ENCODE measurements at places on chromosomes 4 and X.

DNA sequence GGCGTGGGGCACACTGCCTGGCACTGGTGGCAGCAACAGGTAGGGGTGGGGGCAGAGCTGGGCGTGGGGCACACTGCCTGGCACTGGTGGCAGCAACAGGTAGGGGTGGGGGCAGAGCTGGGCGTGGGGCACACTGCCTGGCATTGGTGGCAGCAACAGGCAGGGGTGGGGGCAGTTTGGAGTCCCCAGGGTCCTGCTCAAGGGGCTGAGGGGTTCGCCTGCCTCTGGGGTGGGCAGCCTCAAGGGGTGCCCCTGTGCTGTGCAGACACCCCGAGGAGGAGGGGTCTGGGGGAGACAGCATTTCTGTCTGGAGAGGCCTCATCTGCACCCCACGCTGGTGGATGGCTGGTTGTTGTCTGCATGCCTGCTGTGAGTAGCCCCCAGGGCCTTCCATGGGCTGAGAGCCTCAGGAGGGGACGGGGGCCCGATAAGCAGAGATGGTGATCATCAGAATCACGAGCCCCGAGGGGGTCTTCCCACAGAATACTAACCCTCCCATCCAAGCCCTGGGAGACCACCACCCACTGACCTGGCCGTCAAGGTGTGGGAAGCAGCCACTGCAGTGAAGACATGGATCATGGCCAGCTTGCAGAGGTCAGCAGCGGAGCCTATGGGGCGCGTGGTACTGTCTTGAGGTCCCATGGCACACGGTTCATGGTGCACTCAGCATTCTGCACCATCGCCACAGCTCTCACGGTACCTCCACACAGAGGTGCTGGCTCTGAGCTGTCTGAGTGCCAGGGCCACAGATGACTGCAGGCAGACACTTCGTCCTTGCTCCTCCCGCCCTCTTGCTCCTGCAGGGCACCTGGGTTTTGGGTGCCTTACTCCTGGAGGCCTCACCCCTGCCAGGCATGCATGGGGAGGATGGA, 21.5 kb downstream of the NAT8L start:
- H3K27ac ChIP-seq: no peak overlapping the region
- no peaks in the 10 kb centered on the region for H3K36me3 ChIP-seq
- H3K4me3 ChIP-seq: no peak overlapping the region
- peak; percentile 19 for DNase-seq

DNA sequence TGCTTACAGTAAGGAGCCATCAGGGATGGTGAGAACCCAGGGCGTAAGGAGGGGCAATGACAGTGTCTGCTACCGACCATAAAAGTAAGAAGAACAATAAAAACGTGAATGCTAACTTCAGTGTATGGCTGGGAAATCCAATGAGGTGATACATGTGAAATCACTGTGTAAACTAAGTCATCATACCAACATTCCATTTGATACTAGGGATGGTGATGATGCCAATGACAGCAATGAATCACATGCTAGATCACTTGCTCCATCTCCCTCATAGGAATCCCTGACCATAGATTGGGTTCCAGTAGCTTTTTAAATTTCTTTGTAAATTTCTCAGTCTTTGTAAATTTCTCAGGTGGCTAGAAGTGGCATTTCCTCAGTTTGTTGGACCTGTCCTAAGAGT, 146.3 kb downstream of the SMIM20 start:
- no peaks in the 10 kb centered on the region for H3K36me3 ChIP-seq
- no peak for DNase-seq
- peaks cover 5% of the 10 kb centered on the region for H3K27me3 ChIP-seq
- H3K4me3 ChIP-seq: no peak overlapping the region
- peaks cover 30% of the 10 kb centered on the region for H3K4me1 ChIP-seq

GRCh38 chr4:75790024-75790423, 65.6 kb downstream of the USO1 start:
- H3K4me3 ChIP-seq: no peak overlapping the region
- H3K27me3 ChIP-seq: no peaks in the 10 kb centered on the region
- H3K27ac ChIP-seq: no peak overlapping the region
- H3K4me1 ChIP-seq: no peaks in the 10 kb centered on the region

GRCh38 chr4:55611358-55612059, 19.5 kb upstream of the PDCL2 start:
- no peaks in the 10 kb centered on the region for H3K36me3 ChIP-seq
- peaks cover 3% of the 10 kb centered on the region for H3K27me3 ChIP-seq
- H3K27ac ChIP-seq: no peak overlapping the region

GRCh38 chr4:24117975-24118374, 228.1 kb upstream of the PPARGC1A start:
- H3K4me1 ChIP-seq: no peaks in the 10 kb centered on the region
- H3K27ac ChIP-seq: no peak overlapping the region
- no peaks in the 10 kb centered on the region for H3K27me3 ChIP-seq
- H3K36me3 ChIP-seq: no peaks in the 10 kb centered on the region
- DNase-seq: no peak

- H3K4me3 ChIP-seq: no peak overlapping the region
- H3K4me1 ChIP-seq: peaks cover 14% of the 10 kb centered on the region
- peaks cover 17% of the 10 kb centered on the region for H3K27me3 ChIP-seq
Measured at GRCh38 chrX:71291381-71291780, 7.9 kb downstream of the NONO start.

DNA sequence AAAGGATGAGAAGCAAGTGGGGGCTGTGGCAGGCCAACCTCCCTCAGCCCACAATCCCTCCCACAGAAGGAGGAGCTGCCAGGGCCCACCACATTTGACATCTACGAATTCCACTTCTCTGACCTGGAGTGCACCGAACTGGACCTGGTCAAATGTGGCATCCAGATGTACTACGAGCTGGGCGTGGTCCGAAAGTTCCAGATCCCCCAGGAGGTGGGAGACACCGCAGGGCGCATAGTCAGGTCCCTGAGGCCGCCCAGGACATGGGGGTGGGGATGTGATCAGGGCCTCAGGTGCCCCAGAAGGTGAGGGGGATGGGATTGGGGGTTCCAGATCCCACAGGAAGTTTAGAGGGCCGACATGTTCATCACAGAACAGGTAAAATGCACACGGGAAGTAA, 13.7 kb downstream of the ATP5ME start:
- no peak overlapping the region for H3K4me3 ChIP-seq
- no peaks in the 10 kb centered on the region for H3K27me3 ChIP-seq
- peaks cover 19% of the 10 kb centered on the region for H3K4me1 ChIP-seq
- H3K27ac ChIP-seq: no peak overlapping the region

DNA sequence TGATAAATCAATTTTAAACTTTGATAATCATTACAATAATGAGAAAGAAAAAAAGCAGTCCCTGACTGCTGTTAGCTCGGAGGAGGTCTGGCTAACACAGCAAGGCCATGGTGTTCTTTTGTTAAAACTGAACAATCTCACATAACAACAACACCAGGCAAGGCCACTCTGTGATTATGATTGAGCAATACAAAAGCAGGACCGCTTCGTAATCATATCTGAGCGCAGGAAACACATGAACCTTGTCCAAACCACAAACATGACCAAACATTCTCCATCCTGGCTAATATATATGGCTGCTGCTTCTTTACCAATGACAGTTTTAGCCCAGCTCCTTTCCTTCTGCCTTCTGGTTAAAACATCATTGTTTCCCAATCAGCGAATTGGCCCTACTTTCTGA, 76.8 kb upstream of the DDX53 start:
- no peak overlapping the region for H3K4me3 ChIP-seq
- peaks cover 10% of the 10 kb centered on the region for H3K27me3 ChIP-seq
- no peak overlapping the region for H3K27ac ChIP-seq

DNA sequence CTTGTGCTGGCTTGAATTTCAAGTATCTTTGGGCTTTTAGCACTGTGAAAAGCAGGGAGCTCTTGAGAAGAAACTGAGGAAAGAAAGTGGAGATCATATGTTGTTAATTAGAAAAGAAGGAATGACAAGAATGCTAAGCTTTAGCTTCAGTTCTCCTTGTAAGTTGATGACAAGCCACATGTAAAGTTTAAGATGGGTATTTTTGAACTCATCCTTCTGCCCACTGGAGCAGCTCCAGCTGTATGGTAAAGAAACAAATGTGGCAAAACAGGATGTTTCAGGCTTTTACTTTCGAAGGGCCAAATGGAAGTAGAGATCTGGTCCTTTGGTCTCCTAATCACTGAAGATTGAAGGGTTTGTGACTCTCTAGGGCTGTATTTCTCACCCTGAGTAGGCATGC, 137.8 kb downstream of the GUCY2F start:
- H3K4me3 ChIP-seq: no peak overlapping the region
- no peaks in the 10 kb centered on the region for H3K36me3 ChIP-seq
- peaks cover 21% of the 10 kb centered on the region for H3K27me3 ChIP-seq

- H3K4me3 ChIP-seq: no peak overlapping the region
- peaks cover 3% of the 10 kb centered on the region for H3K27me3 ChIP-seq
- no peaks in the 10 kb centered on the region for H3K36me3 ChIP-seq
- no peak for DNase-seq
- H3K27ac ChIP-seq: no peak overlapping the region
- H3K4me1 ChIP-seq: no peaks in the 10 kb centered on the region
Measured at GRCh38 chrX:96147681-96148080, 537.0 kb upstream of the DIAPH2 start.

DNA sequence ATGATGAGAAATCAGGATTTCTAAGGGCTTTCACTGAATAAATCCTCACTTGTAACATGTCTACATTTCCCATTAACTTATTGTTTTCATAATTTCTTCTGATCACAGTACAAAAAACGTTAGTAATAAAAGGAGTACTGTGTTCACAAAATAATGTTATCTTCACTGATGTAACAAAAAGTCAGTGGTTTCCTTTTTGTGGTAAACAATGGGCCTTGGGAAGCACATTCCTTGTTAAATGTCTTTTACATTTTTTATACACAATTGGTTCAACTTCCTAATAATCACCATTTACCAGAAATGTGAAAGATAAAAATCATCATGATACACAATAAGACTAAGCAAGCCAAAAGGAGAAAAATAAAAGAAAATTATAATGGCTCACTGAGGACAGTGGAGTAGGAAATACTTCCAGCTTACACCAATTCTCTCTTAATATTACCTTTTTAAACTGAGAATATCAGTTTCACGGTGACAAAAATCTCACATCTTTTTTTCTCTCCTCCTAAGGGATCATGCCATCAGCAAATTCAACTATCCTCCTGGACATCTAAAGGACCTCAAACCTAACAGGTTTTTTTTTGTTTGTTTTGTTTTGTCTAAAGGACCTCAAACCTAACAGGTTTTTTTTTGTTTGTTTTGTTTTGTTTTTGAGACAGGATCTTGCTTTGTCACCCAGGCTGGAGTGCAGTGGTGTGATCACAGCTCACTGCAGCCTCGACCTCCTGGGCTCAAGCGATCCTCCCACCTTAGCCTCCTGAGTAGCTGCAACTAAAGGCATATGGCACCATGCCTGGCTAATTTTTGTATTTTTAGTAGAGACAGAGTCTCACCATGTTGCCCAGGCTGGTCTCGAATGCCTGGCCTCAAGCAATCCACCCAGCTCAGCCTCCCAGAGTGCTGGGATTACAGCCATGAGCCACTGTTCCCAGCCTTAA, 57.3 kb downstream of the FRYL start:
- no peak for DNase-seq
- H3K36me3 ChIP-seq: peaks cover 18% of the 10 kb centered on the region
- no peak overlapping the region for H3K4me3 ChIP-seq
- no peaks in the 10 kb centered on the region for H3K27me3 ChIP-seq
- H3K27ac ChIP-seq: no peak overlapping the region

GRCh38 chr4:89301003-89301402, 6.6 kb downstream of the GPRIN3 start:
- peaks cover 86% of the 10 kb centered on the region for H3K4me1 ChIP-seq
- DNase-seq: no peak
- peak overlapping the region; percentile 95 for H3K27ac ChIP-seq
- peak overlapping the region; percentile 81 for H3K4me3 ChIP-seq
- H3K36me3 ChIP-seq: peaks cover 6% of the 10 kb centered on the region

DNA sequence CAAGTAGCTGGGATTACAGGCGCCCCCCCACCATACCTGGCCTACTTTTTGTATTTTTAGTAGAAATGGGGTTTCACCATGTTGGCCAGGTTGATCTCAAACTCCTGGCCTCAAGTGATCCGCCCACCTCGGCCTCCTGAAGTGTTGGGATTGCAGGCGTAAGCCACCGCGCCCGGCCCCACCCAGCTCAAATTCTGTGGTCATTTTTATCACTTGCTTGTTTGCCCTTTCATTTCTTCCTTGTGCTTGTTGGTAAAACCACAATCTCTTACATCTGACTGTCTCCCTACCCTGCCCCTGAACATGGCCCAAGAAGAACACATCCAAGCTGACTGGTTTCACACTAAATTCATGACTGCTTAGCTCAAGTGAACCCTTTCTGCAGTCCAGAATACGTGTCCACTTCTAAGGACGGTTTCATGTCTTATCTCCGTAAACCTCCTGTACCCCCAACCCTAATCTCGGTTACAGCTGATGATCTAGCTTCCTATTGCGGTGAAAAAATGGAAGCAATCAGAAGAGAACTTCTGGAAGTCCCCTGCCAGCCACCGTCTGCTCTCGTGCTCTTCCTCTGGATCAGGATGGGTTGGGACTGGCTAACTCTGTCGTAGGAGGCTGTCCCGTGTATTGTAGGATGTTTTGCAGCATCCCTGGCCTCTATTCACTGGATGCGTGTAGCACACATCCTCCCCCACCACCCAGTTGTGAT, 5.4 kb upstream of the RS1 start:
- peaks cover 11% of the 10 kb centered on the region for H3K4me1 ChIP-seq
- DNase-seq: no peak

- DNase-seq: no peak
- no peak overlapping the region for H3K4me3 ChIP-seq
- H3K36me3 ChIP-seq: no peaks in the 10 kb centered on the region
Measured at GRCh38 chr4:158051401-158052235, 121.2 kb downstream of the GASK1B start.

DNA sequence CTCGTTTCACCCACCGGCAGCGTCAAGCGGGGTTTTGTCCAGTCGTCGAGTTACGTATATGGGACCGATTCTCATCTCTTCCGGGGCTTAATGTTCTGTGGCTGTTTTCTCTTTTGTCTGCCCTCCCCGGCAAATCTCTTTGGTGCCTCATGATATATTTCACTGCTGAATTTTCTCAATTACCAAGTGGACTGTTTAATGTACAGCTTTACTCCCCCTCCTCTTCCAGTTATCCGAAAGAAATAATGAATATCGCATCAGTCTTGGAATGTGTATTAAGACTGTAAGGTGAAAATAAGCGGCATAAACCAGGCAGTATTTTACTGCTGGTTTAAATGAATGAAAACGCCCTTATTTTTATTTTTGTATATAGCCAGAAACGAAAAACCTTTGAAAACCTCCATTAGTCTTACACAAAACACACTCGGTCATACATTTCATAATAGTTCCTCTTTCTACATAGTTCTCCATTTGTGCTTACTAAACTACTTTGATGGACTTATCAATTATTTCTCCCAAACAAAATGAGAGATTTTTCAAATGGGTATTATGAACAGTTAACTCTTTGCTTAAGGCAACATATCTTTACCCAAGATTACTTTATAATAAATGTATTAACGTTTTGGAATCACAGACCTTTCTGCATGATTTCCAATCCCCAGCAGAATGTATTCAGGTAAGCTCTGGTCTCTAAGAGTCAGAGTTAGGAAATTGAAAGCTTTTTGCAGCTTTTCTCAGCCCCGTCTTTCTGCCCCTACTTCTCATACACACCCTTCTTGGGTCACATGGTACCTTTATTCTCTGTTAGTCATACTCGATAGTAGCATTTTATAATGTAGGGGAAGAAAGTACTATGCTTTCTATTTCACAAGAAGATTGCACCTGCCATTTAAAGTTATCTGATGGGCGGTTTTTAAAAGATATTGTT, 979 bp downstream of the RP2 start:
- H3K36me3 ChIP-seq: peaks cover 14% of the 10 kb centered on the region
- H3K4me1 ChIP-seq: peaks cover 13% of the 10 kb centered on the region
- peaks cover 17% of the 10 kb centered on the region for H3K27me3 ChIP-seq
- H3K4me3 ChIP-seq: peak overlapping the region; percentile 95
- peak overlapping the region; percentile 92 for H3K27ac ChIP-seq

All from activated T-cell treated with anti-CD3 and anti-CD28 coated beads, Interleukin-2, amount 50 U/mL, for 24 hours (primary cell).